ENCODE measurements at places on chromosomes 16 and 17.

GRCh38 chr17:51255673-51256072, 4.2 kb downstream of the MBTD1 start:
- no peak for DNase-seq

DNA sequence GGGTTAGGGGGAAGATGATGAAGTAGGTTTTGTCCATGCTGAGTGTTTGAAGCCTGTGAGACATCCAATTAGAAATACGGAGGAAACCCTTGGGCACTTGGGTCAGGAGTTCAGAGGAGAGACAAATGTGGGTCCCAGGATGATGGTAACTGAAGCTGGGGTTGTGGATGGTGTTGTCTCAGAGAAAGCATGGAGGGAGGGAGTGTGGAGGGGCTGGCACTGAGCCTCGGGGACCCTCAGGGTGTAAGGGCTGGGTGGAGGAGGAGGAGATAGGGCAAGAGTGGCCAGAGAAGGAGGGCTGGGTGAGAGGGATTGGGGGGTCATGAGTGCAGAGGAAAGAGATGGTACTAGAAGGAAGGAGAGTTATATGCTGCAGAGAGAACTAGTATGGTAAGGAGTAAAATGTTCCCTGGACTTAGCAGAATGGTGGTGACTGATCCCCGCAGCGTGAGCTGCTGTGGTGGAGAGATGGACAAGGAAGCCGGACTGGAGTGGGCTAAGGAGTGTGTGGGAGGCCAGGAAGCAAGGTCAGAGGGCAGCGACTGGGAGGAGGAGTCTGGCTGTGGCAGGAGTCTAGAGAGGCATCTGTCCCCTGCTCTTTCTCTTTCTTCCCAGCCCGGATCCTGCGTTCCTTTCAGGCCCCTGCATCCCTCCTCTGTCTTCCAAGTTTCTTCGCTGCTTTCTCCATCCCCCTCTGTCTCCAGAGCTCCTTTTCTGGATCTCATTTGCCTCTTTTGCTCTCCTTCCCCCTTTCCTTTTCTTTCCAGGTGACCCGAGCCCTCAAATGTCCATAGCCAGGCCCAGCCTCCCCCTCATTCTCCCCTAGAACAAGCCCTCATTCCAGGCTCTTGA, 3.9 kb upstream of the COL1A1 start:
- DNase-seq, result no peak

GRCh38 chr17:34241062-34241461, 14.0 kb upstream of the CCL2 start:
- DNase-seq, result no peak

- no peak for DNase-seq
These were observed 1.3 kb upstream of the ST3GAL2 start for GRCh38 chr16:70440009-70440692.

DNA sequence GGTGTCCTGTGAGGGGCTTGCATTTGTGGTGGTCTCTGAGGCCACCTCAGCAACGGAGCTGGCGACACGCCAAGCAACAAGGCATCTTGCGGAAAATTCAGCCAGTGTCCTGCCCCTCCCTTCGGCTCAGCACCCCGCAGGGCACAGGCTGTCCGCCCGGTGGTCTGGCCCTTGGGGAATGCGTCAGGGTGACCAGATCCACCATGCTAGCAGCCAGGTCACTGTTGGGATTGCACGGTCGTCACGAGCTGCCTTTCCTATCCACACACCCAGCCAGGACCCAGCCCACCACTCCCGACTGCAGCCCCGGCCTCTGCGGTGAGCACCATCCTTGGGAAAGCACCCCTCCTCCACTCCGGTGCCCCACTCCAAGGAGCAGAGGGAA, 221.2 kb downstream of the NTN1 start:
- DNase-seq, result no peak

- DNase-seq, result no peak
These were observed 12.7 kb downstream of the NDUFAF8 start for GRCh38 chr17:81251709-81252301.

- peak; percentile 62 for DNase-seq
These were observed 1.7 kb upstream of the PGAP6 start for GRCh38 chr16:383326-384051.

DNA sequence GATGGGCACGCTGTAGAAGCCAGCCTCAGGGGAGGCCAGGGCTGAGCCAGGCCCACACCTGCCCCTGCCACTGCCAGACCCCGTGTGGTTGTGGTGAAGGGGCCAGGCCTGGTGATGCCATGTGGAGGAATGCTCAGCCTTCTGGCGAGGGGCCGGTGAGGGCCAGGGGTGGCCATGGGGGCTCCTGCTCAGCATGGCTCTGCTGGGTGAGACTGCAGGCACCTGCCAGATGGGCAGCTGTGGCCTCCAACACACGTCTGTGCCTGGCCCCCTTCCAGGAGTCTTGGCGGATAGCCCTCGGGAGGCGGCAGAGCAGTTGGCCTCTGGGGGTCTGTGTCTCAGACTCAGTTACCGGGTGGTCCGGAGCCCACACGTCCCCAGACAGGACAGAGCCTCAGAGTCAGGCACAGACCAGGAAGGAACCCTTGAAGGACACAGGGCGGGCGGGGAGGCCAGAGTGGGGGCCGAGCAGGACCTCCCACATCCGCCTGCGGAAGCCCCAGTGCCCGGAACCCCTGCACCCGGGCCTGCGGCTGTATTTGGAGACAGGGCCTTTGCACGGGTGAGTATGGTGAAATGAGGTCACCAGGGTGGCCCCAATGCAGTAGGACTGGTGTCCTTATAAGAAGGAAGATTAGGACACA, 22.5 kb upstream of the CHMP6 start:
- no peak for DNase-seq

DNA sequence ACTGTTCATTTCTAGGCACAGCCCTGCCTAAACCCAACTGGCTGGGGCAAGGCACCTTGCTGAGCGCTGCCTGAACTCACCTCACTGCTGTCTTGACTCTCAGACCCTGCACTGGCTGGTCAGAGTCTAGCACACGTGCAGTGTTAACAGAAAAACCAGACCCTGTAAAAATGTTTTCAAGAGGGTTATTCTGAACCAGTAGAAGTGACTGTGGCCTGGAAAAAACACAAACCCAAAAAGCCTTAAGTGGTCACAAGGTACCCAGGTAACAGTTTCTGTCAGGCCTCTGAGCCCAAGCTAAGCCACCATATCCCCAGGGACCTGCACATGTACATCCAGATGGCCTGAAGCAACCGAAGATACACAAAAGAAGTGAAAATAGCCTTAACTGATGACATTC, 6.1 kb upstream of the EIF4A3 start:
- DNase-seq, result no peak

GRCh38 chr16:86306011-86306644, 204.2 kb upstream of the FOXF1 start:
- DNase-seq, result no peak

- no peak for DNase-seq
These were observed 28.5 kb downstream of the STAT5A start for GRCh38 chr17:42316755-42317154.

GRCh38 chr16:1072526-1073261, at the start of gene SSTR5:
SSTR5 (plus strand) TSS chr16:1072747; CDS start chr16:1078869, 6,122 bp downstream.
- DNase-seq, result no peak

GRCh38 chr17:41492771-41493170, 3.1 kb upstream of the KRT36 start:
- no peak for DNase-seq

DNA sequence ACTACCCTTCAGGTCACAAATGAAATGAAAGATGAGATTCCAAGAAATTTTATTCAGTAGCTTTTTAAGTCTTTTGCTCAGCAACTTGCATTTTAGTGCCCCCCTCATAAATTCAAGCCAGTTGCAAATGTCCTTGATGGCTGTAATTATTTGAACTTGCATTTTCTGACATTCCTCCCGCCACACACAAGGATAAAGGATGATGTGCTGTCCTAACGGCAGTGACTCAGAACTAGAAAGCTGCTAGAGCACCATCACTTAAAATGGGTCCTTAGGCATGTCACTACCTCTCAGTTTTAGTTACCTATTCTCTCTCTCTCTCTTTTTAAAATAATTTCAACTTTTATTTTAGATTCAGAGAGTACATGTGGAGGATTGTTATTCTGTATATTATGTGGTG, 306.7 kb downstream of the CNTNAP4 start:
- no peak for DNase-seq

GRCh38 chr16:65622151-65622550, 500.3 kb upstream of the CDH11 start:
- no peak for DNase-seq

GRCh38 chr17:57113011-57113410, 28.0 kb downstream of the AKAP1 start:
- no peak for DNase-seq

- DNase-seq, result peak; percentile 67
These were observed 48.7 kb upstream of the AMZ2 start for GRCh38 chr17:68198931-68199836.

GRCh38 chr16:85348911-85349334, 236.7 kb upstream of the CIBAR2 start:
- no peak for DNase-seq

GRCh38 chr17:33904476-33904875, 350.6 kb upstream of the CCL2 start:
- DNase-seq, result no peak

DNA sequence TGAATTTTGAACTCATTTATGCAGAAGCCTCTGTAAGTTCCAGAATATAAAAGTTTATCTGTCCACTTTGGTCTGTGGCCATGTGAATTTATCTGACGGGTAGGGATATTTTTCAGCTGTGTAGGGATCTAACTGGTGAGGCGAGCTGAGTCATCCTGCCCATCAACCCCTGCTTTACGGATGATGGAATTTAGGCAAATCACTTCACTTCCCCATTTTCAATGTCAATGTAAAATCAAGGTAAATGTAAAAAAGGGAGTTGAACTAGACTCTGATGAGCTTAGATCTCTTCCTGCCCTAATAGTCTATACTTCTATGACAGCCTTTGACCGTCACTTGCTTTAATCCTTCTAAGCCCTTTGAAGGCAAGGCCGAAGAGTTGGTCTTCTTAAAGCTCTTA, 2.6 kb downstream of the SLC16A6 start:
- DNase-seq, result no peak

DNA sequence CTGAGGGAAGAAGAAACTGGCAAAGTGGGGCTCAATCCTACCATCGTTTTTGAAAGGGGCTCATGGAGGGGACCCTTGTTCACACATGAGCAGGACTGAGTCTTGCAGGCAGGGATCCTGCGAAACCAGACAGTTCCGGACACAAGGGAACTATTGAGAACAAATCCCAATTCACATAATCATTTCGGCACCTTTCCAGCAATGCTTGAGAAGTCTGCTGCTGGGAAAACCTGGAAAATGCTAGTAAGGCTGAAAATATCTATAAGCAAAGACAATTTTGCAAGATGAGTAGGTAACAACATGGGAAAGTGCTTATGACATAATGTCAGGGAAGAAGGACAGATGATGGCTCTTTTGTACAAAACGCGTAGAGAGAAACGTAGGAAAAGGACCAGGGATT, 52.1 kb upstream of the BPTF start:
- no peak for DNase-seq

- no peak for DNase-seq
These were observed 41.0 kb upstream of the SREBF1 start for GRCh38 chr17:17877529-17878358.

DNA sequence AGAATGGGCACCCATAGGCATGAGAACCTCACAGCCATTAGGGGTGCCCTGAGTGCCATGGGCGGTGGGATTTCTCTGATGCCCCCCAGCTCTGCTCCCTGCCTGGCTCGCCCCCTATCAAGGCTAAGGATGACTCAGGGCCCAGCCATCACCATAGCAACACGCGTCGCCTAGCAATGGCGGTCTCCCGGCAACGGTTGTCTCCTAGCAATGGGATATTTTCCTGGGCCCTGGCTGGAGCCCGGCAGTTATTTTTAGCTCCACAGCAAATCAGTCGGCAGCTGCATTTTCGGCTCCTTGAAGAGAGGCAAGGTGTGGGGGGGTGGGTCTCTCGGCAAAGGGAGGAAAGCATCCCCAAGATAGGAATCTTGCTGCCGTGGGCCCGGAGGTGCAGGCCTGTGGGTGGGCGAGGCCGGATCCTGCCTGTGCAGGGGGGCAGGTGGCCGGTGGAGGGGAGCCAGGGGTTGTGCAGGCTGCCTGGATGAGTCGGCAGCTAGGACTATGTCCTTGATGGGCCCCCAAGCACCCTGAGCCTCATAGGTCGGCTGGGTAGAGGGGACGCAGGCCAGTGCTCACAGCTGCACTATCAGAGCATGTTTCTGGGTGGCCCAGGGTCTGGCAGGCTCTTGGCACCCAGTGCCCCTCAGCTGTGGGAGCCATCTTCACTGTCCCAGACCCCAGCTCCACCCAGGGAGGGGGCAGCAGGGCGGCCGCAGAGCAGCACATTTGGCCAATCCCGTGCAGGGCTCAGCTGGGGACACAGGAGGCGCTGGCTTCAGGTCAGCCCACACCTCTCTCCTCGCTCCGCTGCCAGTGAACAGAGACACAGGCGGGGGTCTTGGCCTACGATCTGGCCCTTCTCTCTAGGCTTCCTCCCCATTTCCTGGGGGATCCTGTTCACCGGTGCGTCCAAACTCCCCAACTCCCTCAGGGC, 4.2 kb upstream of the FBXL16 start:
- DNase-seq, result no peak

- DNase-seq, result no peak
These were observed 15.4 kb upstream of the TMEM220 start for GRCh38 chr17:10745231-10745630.

Data from stimulated activated CD4-positive, alpha-beta T cell treated with anti-CD3 and anti-CD28 coated beads, Interleukin-15, amount 100 ng/mL, for 24 hours (primary cell).